Umbilical cord (tissue), 2 donors: ENCODE measurements at places on chromosomes 3 and 15.

DNA sequence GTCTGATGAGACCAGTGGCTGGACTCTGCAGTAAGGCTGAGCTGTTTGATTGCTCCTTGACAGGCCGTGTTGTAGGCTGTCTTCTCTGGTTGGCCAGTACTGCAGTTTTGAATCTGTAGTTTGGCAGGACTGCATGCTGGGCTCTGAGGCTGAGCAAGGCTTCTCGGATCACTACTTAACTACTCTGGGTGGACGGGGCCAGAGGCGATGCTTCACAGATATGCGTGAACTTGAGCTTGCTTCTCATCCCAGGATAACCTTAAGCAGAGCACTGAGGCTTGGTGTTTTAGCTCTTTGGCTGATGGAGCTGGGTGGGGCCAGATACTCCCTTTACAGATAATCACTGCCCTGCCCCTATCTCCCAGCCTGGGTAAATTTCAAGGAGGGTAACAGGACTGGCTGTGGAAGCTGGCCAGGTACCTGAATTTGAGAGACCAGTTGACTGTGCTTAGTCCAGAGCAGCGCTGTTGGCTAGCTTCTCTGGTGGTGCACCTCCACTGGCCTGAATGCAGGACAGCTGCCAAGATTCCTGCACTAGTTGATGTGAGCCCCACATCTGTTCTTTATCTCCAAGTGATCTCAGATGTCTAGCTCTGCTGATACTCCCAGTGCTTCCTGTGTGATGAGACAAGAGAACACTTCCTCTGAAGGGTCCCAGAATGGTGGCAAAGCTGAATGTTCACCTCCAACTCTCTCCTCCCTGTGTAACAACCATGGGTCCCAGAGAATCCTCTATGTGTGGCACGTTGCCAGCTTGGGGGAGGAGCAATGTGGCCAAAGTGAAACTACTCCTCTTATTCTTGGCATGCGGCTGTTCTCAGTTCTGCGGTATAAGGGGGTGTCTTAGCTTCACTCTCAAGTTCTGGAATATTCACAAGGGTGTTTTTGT is 37.9 kb downstream of the RPL39L start:
- DNase-seq, result peak; percentile 96

- no peak for DNase-seq
These were observed 156.8 kb upstream of the BCL6 start for GRCh38 chr3:187902041-187902471.

GRCh38 chr3:46656778-46657556 is 36.5 kb downstream of the ALS2CL start:
- DNase-seq, result no peak

- DNase-seq, result no peak
These were observed 245.9 kb downstream of the NSUN3 start for GRCh38 chr3:94308767-94309166.

DNA sequence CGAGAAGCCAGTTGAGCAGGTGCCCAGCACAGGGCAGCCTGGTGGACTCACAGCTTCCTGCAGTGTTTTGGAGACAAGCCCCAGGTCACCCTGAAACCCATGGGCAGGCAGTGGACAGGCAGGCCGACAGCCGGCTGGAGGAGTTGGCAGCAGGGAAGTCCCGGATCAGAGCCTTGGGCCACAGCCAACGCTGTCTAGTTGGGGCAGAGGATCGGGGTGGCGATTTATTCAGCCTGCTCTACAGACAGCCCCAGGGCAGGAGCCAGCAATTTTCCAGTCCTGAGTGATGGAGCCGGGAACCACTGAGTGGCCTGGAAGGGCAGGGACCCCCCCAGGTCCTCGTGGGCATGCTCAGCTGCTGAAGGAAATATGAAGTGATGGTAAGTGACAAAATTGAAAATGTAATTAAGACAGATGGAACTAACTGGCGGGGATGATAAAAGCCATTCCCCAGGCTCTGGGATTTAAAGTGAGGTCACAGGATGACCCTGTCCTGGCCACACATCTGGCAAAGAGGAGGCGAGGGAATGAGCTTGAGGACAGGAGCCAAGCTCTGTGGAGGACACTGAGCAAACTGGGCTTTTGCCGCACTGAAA is 34.4 kb upstream of the TBC1D21 start:
- DNase-seq, result peak; percentile 18

GRCh38 chr3:101120039-101120438 is 126.8 kb upstream of the ABI3BP start:
- peak; percentile 38 for DNase-seq

DNA sequence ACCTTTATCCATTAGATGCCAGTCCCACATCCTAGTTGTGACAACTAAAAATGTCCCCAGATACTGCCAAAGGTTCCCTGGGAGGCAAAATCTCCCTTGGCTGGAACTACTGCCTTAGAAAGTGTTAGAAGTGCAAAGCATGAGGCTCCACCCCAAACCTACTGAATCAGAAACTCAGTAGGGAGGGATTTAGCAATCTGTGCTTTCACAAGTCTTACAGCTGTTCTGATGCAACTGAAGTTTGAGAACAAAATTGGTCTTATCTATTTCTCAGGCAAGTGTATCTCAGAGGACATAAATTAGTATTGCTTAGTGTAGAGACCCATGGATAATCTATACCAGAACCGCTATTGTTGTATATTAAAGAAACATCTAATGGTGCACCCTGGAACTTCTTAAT is 70.2 kb downstream of the CLDN1 start:
- peak; percentile 25 for DNase-seq
